ENCODE measurements at places on chromosomes 2 and 18.

DNA sequence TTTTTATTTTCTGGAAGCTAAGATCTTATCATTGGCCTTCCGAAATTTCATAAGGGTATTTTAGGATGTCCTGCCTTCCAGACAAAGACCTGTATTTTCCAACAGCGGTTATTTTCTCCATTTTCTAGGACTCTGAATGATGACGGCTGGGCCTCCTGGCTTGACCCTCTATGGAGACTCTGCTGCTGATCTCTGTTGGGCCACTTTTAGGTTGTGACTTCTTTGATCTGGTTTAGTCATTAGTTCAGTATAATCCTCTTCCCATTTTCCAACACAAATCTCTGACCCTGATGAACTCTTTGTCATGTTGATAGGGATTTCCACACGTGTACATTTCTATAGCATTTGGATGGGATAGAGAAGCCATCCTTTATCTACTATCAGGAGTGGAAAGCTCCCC, 93.7 kb downstream of the HS1BP3 start:
- DNase-seq = no peak

DNA sequence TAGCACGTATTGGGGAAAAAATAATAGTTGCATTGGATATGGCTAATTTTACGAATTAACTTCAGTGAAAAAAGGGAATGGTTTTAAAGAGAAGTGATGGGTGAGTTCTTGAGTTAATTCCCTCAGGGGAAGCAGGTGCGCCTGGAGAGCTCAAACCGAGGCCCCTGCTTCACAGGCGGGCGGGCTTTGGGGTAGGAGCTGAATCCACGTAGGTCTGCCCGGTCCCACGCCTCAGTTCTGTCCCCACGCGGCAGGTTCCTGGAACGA, 44.1 kb downstream of the GORASP2 start:
- DNase-seq = no peak

- DNase-seq = no peak
These were observed 592.1 kb downstream of the TDRD15 start for GRCh38 chr2:21715887-21716286.

DNA sequence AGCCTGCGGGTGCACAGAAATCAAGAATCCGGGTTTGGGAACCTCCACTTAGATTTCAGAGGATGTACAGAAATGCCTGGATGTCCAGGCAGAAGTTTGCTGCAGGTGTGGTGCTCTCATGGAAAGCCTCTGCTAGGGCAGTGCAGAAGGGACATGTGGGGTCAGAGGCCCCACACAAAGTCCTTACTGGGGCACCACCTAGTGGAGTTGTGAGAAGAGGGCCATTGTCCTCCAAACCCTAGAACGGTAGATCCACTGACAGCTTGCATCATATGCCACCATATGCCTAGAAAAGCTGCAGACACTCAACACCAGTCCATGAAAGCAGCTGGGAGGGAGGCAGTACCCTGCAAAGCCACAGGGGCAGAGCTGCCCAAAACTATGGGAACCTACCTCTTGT, 833.0 kb downstream of the TMEM182 start:
- no peak for DNase-seq

DNA sequence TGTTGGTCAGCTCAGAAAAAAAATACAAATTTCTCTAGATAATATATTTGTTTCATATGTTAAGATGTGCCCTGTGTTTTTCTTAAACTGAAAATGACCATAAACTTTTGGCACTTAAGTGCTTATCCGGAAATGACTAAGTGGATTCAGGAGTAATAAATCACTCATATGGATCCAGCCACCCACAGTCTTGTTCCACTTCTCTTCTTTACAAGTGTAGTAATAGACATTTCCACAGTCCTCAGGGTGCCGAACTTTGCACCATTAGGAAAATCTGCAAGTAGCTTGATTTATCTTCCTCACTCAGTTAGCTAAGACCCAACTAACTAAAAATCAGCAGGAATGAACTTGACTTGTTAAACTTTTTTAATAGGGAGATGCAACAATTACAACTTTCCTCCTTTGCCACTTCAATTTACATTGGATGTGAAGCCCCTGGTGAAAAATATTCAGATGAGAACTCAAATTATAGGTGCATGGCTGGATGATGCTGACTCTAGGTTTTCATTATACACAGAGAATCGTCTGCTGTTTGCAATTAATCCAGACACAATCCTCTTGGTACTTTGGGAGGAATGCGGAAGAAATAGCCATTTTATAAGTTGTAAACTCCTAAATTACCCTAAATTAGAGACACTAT, 322.5 kb downstream of the ARHGAP15 start:
- DNase-seq = no peak

- no peak for DNase-seq
These were observed 95.1 kb upstream of the WDSUB1 start for GRCh38 chr2:159381574-159381973.

- no peak for DNase-seq
These were observed 38.0 kb downstream of the SLC4A1AP start for GRCh38 chr2:27701676-27702075.

DNA sequence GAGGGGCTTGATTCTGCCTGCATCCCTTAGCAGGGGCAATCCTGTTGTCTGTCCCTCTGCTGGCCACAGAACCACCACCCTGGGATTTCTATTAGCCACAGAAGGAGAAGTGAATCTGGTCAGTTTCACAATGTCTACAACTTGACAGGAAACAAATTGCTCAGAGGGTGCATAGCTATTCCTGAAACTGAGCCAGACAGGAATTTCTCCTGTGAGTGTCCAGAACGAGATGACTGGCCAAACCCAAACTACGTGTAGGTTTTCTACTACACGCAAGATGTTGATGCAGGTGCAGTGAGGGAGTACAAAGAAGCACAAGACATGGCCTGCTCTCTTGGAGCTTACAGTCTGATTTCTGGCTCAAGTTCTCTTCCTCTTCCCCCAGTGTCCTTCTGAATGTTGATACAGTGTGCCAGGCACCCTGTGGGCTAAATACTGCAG, 201.9 kb downstream of the CLIP4 start:
- no peak for DNase-seq

DNA sequence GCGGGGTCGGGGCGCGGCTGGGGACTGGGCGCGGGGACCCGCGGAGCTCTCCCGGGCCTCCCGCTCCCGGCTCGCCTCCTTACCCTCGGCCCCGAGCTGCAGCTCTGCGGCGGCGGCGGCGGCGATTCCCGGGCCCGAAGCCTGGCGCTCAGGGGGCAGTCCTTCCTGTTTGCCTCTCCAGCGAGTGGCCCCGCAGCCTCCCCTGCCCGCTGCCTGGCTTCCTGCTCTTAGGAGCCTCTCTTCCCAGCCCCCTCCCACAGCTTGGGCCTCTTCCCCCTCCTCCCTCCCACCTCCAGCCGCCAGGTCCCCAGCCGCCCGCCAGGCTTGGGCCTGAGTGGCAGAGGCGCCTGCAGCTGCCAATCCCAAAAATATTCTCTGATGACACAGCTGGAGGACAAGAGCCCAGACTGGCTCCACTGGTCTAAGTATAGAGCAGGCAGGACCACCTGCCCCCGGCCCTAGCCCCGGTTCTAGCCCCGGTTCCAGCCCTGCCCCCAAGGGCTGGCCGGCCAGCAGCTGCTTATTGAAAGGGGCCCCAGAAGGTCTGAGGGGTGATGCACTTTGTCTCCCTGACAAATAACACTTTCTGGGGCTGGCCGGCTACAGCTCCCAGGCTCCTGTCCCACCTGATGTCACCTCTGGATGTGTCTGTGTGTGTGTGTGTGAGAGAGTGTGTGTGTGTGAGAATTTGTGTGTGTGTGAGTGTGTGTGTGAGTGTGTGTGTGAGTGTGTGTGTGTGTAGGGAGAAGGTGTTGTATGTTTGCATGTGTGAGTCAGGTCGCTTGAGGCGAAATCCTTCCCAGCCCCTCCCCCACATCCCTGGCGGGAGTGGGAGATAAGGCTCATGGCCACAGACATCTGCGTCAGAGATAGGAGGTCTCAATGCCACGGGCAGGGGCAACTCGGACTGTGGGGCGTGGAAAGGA, at the start of gene OBSL1:
TSS of gene OBSL1 (minus strand) at position 229 of the 926 bp plus-strand sequence. CDS start 307 bp downstream, outside the sequence.
- DNase-seq = no peak

All from stimulated activated CD8-positive, alpha-beta memory T cell treated with anti-CD3 and anti-CD28 coated beads, Interleukin-7, amount 100 ng/mL, for 1 hour (primary cell).